ENCODE measurements at places on chromosomes 13 and 19.

DNA sequence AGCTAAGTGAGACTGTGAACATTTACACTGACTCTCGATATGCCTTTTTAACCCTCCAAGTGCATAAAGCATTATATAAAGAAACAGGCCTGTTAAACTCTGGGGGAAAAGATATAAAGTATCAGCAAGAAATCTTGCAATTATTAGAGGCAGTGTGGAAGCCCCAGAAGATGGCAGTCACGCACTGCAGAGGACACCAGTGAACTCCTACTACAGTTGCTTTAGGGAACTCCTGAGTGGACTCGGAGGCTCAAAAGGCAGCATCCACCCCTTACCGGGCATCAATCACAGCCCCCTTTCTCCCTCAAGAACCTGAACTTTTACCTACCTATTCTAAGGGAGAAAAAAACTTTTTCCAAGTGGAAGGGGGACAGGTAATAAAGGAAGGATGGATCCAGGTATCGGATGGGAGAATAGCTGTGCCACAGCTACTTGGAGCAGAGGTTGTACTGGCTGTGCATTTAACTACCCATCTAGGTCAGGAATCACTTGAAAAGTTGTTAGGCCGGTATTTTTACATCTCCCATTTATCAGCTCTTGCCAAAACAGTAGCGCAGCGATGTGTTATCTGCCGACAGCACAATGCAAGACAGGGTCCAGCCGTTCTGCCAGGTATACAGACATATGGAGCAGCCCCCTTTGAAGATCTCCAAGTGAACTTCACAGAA lies 80.1 kb downstream of the ZNF486 start:
- no peak for DNase-seq

DNA sequence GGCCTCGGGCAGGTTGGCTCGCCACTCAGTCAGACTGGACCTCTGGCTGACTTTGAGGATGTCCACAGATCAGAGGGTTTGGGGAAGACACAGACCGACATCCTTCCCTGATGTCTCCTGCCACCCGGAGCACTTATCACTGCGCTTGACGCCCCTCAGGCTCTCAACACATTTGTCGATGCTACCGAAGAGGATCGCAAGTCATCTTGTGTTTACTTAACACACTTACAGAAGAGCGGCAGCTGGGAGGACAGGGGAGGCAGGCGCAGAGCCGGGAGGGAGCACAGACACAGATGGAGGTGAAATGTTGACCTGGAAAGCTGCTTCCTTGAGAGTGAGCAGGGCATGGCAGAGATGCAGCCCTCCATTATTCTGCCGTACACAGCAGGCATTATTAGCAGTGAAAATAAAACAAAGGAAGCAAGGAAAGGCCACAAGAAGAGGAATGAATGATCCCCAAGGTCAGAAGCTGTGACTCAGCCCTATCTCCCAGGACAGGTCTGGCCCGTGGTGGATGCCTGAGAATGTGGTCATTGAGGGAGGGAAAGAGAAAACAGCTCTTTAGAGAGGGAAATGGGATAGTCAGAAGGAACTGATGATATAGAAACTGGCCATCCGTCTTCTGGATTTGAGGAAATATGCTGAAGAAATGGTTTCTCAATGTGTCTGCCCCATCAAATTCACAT lies 549.5 kb upstream of the ARGLU1 start:
- no peak for DNase-seq

DNA sequence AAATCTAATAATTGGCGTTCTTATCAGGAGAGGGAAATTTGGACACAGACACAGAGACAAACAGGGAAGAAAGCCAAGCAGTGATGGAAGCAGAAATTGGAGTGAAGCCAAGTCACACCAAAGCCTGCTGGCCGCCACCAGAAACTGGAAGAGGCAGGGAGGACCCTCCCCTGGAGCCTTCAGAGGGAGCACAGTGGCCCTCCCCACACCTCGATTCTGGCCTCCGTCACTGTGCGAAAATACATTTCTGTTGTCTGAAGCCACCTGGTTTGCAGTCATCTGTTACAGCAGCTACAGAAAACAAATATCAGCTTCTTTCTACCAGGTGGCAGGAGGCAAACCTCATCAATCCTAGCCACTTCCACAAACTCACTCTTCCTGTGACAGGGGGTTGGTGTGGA lies 8.3 kb upstream of the TLE6 start:
- no peak for DNase-seq

DNA sequence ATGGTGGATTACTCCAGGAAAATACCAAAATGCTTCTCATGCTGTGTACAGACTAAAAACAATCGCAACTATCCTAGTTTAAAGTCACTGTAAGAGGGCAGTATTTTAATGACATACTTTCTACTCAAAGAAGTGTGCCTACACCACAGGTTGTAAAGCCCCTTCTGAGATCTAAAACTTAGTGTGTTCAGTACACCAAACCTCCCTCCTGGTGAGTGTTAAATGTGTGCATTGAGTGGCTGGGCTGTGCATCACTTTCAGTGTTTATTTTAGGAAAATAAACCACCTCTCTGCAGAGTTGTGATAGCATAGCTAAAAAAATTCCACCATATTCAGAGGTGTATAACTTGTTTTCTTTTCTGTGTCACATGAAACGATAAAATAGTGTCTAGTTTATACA lies 263.7 kb downstream of the DACH1 start:
- no peak for DNase-seq

- DNase-seq = no peak
These were observed 12.8 kb upstream of the DOCK9 start for GRCh38 chr13:98990701-98991100.

GRCh38 chr13:114078461-114079451 lies 53.7 kb downstream of the RASA3 start:
- no peak for DNase-seq

DNA sequence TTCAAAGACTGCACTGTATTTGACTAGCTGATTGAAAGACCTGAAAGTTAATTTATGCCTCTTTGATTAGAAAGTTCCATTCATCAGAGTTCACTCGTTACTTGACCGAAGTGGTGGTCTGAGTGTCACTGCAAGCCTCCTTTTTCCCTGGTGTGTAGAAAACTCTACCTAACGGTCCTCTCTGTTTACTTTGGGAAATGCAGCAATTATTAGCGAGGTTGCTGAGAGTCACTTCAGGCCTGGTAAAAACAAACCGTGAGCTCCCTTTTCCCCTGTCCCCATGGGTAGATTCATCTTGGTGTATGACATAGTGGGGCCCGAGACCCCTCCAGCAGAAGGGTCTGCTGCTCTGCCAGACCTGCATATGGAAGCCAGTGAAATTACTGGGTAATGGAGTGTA lies 126.8 kb upstream of the RNF113B start:
- no peak for DNase-seq

- no peak for DNase-seq
These were observed 5.7 kb downstream of the TLE5 start for GRCh38 chr19:3056417-3057088.

- no peak for DNase-seq
These were observed 632 bp downstream of the MARK4 start for GRCh38 chr19:45251452-45252354.

- no peak for DNase-seq
These were observed 323.0 kb downstream of the NDFIP2 start for GRCh38 chr13:79803989-79804388.

DNA sequence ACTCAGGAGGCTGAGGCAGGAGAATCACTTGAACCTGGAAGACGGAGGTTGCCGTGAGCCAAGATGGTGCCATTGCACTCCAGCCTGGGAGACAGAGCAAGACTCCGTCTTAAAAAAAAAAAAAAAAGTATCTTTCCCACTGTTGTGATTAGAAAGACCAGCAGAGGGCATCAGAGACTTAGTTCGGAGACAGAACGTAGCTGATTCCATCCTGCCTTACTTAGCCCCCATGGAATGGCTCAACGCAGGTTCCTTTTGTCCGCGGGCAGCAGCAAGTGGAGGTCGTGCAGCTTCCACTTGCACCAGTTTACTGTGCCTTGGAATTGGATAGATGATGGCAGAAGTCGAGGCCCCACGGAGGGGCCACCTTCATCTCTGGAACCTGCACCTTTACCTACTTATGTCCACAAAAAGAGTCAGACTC lies 8.1 kb downstream of the TIMM29 start:
- no peak for DNase-seq

DNA sequence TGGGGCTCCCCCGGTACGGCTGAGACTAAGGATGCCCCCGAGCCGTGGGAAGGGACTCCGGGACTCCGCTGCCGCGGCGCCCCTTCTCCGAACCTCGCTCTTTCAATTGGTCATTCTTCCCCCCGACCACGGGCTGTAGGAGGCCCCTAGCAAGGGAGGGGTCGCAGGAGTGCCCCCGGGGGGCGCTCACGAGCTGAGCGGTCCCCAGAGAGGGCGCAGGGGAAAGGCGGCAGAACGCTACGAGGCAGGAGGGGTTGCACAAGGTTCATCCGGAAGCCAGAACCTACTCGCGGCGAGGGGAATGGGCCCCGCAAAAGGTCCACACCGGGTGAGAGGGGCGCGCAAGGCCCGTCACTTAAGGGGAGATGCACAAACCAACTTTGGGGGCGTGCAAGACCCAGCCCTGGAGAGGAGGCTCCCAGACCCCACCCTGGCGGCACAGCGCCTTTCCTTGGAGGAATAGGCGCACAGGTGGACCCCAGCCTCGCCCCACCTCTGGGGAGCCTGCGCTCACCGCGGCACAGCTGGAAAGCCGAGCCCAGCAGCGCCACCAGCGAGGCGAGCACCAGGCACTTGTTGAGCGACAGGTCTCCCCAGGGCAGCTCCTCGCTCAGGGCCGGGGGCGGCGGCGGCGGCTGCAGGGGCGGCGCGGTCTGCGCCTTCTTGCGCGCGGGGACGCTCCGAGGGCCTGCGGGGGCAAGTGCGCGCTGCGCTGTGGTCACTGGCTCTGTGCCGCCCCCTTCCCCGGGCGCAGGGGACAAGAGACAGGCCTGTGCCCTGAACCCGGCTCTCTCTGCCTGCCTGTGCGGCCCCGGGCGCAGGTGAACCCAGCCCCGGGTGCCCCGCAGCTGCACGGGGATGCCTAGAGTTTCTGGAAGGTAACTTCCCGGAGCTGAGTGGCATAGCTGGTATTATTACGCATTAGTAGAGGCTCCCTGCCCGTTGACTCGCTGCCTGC lies 2.8 kb downstream of the JSRP1 start:
- DNase-seq = no peak

GRCh38 chr19:54266133-54266532 lies 9.1 kb upstream of the LILRB5 start:
- peak; percentile 29 for DNase-seq

DNA sequence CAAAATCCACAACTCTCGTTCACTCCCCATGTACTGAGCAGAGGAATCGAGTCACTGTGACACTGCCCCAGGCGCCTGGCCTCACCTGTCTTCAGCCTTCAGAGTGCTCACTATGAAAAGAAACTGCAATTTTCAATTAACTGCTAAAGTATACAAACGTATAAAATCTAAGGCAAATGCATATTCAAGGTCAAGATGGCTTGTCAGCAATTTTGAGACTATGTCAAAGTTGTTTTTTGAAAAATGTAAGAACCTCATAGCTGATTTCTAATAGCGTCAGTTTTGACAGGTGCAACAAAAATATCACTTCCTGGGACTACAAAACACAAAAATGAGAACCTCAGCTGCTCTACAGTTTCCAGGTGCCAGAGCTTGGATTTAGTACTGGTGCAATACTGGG lies 31.4 kb downstream of the TUBGCP3 start:
- no peak for DNase-seq

- no peak for DNase-seq
These were observed 5.6 kb upstream of the SYDE1 start for GRCh38 chr19:15101479-15102082.

DNA sequence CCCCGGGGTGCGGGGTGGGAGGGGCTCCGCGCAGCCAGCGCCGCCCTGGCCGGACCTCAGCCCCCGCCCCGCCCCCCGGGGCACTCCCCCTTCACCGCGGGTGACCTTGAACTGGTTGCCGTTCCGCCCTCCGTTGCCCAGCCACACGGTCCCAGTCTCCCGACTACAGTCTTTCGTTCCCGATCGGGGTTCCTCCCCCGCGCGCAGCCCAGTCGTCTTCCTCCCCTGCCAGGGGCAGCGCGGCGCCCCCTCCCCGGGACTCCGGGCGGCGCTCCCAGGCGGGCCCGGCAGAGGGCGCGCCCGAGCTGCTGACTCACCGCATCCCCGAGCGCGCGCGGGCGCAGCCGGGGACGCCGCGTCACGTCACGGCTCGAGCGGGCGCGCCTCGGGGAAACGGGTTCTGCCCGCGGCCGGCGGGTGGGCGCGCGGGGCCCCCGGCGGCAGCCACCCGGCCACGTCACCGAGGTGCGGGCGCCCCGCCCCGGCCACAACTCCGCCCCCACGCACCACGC lies 459 bp downstream of the MIDN start:
- DNase-seq = peak; percentile 77

- DNase-seq = peak; percentile 14
These were observed 65.1 kb downstream of the KCNRG start for GRCh38 chr13:50080203-50080910.

DNA sequence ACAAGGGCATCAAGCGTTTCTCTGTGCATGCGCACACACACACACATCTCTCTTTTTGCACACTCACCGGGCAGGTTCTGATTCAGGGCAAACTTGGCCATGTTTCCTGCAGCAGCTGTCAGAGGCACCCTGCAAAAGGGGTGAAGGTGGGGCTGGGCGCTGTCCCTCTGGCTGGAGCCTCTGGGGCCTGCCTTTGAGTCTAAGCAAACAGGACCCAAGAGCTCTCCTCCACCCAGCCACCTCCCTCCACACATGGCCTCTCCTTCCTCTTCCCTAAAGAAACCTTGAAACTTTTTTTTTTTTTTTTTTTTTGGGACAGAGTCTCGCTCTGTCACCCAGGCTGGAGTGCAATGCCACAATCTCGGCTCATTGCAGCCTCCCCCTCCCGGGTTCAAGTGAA lies 5.3 kb downstream of the KANK3 start:
- DNase-seq = no peak

DNA sequence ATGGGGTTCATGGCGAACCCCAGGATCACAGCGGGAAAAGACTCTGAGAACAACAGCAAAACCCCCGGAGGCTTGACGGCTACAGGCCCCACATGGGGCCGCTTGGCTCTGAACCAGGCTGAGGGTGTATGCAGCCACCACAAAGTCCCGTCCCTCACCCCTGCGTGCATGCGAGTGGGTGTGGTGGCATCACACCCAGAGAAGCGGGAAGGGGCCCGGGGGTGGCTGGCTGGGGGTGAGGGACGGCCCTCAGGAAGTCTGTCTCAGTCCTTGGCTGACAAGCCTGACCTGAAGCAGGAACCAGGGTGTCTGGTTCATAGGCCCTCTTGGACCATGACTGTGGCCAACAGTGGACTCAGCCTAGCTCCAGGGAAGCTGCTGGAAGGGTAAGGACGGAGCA lies 34.2 kb downstream of the CEBPG start:
- no peak for DNase-seq

All from stimulated activated CD4-positive, alpha-beta T cell treated with anti-CD3 and anti-CD28 coated beads, Interleukin-15, amount 100 ng/mL, for 1 hour (primary cell).